Naive B cell (primary cell): ENCODE measurements at places on chromosomes 1 and 21.

- no peak for DNase-seq
These were observed 478.2 kb downstream of the NPHP4 start for GRCh38 chr1:5513846-5514526.

DNA sequence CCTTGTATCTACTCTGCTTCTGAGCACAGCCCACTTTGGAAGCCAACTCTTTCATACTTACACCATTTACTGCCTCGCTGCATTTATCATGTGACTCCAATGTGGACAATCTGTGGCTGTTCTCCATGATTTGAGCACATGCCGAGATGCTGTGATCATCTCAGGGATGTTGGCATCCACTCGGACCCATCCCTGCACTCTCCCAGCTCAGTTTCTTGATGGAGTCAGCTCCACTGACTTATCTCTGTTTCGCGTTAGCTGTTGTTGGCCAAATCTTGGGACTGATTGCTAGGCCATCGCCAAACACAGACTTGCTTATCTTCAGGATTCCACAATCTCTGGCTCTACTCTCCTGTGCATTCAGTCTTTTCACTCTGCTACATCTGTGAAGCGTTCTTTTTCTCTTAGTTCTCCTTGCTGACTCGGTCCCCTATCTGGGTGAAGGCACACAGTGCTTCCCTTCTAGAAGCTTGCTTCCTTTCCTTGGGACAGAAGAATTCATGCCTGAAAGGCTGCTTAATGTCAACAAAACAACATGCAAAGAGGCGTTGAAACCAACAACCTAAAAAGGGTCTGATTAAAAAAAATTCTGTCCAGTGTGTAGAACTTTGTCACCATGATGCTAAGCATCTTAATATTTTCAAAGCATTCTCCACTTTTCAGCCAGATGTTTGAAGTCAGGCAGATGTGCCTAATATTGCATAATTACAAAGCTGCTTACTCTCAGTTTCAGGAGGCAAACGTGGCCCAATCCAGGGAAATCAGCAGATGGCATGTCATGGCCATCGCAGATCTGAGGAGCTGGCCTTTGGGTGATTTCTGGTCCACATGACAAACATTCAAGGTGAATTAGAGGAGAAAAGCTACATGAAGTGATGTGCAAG is 120.7 kb downstream of the NGF start:
- no peak for DNase-seq

- DNase-seq, result no peak
These were observed 112.8 kb downstream of the RIPK4 start for GRCh38 chr21:41653954-41654491.

- no peak for DNase-seq
These were observed 99.1 kb upstream of the ARTN start for GRCh38 chr1:43834280-43835081.

DNA sequence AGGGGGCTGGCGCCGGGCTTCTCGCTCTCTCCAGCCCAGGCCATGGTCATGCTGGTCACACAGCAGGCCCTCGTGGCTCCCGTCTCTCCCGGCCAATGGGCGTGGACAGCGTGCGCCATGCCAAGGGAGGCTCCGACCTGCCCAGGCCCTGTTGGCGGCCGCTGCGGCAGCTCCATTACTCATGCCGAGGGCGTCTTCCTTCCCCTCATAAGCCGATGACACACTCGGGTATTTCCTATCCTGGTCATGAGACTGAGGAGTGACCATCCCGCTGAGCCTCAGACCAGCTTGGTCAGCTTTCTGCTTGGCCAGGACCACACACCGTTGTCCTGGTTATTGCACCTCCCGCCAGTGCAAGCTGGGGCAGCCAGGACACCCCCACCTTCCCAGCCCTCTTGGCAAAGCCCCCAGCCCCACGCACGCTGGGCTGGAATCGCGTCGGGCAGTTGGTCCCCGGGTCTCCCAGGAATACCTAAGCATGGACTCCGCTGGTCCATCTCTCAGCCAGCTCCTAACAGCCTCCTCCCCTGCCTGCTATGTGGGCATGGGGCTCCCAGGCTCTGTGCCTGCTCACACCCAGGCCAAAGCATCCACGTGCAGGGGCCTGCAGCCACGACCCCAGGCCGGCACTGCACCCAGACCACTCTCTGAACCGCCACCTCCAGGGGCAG is 49.8 kb downstream of the ARHGEF16 start:
- no peak for DNase-seq

DNA sequence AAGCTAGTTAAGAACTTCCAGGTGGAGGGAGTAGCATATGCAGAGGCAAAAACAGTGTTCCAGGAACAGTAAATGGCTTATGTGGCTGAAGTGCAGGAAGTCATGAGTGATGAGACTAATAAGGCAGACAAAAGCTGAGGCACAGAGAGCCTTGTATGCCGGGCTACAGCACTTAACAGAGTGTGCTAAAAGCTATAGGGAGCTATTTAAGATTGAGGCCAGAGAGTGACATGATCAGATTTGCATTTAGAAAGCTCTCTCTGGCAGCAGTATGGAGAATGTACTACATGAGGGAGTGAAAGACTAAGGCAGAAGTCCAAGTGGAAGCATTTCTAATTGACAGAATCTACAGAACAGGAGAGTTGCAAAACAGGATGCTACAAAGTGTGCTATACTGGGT is 38.6 kb downstream of the WASF2 start:
- no peak for DNase-seq
